ENCODE measurements at places on chromosomes 1 and 21.
A peak's percentile ranks its signal among the peaks of the same experiment; 100 is the strongest.

GRCh38 chr1:59473831-59474230 is 176.9 kb downstream of the FGGY start:
- no peak for DNase-seq

DNA sequence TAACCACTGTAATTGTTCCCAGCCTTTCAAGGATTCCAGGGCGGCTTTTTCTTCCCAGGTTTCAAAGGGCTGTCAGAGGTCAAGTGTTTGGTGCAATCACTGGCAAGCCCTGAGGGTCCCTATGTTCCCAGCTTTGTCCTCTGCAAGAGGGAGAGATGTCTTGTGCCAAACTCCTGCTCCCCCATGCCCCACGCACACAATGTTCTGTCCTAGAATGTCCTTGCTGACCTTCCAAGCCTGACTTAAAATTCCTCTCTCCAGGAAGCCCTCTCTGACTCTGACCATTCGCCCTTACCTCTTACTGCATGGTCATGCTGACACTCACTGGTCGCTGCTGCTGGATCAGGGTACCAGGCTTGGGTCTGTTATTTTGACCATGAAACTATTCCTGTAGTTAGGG is 152.5 kb upstream of the KCND3 start:
- DNase-seq = no peak

GRCh38 chr1:163836481-163836880 is 514.7 kb downstream of the NUF2 start:
- DNase-seq = no peak

DNA sequence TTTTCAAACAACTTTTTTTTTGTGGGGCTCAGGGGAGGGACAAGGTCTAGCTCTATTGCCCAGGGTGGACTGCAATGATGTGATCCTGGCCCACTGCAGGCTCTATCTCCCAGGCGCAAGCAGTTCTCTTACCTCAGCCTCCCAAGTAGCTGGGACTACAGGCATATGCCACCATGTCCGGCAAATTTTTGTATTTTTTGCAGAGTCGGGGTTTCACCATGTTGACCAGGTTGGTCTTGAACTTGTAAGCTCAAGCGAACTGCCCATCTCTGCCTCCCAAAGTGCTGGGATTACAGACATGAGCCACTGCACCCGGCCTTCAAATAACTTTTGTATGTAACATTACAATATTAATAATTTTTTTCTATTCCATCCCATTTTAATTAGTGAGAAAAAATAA is 33.0 kb downstream of the RAB3GAP2 start:
- DNase-seq = no peak

- no peak for DNase-seq
Observed at GRCh38 chr1:98398649-98399048, 262.9 kb upstream of the SNX7 start.

DNA sequence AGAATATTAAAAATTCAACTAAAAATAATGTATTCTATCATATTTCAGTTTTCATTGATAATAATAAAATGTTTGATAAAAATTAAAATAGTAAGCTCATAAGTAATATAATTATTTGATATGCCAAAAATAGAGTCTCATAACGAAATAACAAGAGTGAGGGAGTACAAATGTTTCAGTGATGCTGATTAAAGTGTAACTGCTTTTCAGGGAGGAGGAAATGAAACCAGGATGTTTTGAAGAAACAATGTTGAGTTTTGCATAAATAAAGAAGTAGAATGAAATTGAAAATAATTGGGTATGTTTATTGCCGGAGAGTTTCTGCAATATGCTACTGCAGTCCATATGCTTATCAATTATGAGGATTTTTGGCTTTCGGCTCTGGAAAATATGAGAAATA is 1159.8 kb upstream of the ADGRL2 start:
- no peak for DNase-seq

DNA sequence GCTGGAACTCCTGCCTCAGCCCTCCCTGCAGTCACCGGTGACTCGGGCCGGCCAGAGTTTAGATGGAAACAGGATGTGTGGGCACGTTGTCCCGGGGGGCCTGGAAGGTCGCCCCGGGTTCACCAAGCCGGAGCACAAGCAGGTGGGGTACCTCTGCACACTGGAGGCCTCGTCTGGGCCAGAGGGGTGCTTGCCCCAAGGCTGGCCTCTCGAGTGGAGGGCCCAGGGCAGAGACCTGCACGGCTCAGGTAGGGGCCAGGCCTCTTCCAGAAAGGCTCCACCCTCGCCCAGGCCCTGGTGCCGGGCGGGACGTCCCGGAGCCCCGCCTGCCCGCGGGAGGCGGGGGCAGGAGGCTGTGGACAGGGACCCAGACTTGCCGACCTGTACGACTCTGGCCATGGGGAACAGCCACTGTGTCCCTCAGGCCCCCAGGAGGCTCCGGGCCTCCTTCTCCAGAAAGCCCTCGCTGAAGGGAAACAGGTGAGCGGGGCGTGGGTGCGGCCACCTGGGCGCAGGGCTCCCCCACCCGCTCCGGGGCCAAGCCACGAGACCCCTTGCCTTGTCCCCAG is at the start of gene PLEKHN1:
TSS of gene PLEKHN1 (plus strand) at position 348 of the 569 bp plus-strand sequence. CDS start at position 398, 50 bp downstream.
- no peak for DNase-seq

GRCh38 chr1:169576241-169576934 is 9.9 kb downstream of the F5 start:
- DNase-seq = peak; percentile 63

DNA sequence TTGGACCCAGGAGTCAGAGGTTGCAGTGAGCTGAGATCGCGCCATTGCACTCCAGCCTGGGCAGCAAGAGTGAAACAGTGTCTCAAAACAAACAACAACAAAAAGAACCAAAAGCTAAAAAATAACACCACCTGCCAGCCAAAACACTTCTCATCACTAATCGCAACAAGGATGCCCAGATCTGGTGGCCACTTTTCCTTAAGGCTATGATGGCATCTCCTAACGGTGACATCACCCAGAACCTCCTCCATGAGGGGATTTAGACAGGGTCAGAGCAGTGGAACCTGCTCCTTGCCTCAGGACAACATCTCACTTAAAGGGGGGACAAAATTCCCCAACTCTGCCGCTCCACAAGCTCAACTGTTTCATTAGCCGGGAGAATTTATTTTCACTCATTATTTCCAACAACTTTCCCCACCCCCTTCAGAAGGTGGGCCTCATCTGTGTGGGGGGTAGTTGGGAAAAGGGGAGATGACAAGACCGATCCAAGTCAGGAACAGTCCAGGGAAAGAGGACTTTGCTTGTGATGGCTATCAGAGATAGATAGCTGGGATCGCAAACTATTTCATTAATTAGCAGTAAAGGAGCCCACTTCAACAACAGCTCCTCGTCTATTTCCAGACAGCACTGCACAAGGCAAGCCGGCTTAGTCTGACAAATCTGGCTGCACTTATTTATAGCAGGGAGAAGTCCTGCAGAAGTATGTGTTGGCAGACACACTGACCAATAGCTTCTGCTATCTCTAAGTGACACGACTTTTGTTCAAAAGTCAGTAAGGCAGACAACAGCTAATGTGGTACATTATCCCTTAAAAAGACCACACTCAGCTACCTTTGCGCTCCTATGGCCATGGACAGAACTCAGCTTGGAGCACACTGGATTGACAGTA is 2.6 kb downstream of the PABPC4 start:
- DNase-seq = no peak

- no peak for DNase-seq
Observed at GRCh38 chr1:46370214-46370633, 23.9 kb upstream of the FAAH start.

DNA sequence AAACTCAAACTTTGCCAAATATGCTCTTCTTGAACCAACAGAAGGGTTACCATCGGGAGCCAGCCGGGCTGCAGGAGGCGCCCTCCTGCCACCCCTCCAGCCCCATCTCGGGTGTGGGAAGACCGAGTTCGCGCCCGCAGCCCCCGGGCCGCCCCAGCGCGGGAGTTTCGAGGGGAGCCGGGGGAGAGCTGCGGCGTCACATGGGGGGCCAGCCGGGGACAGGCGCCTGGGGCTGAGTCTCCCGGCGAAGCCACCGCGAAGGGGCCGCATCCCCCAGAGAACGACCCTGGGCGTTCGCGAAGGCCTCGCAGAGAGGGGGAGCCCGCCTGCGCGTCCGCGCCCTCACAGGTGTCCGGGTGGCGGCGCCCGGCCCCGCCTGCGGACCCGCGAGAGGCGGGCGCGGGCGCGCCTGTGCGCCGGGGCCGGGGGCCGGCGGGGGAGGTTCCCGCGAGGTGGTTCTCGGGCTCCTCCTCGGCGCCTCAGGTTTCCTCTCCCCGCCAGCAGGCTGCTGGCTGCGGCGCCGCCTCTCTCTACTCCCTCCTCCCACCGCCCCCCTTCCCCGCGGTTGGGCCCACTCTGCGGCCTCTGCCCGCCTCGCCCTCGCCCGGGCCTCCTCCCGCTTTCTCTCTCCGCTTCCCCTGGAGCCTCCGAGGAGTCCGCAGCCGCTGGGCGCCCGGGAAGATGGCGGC is at the start of gene RAVER2:
TSS of gene RAVER2 (plus strand) at position 584 of the 689 bp plus-strand sequence. CDS start at position 682, 98 bp downstream.
- no peak for DNase-seq

- peak; percentile 12 for DNase-seq
Observed at GRCh38 chr21:29649406-29649814, 290.4 kb downstream of the GRIK1 start.

DNA sequence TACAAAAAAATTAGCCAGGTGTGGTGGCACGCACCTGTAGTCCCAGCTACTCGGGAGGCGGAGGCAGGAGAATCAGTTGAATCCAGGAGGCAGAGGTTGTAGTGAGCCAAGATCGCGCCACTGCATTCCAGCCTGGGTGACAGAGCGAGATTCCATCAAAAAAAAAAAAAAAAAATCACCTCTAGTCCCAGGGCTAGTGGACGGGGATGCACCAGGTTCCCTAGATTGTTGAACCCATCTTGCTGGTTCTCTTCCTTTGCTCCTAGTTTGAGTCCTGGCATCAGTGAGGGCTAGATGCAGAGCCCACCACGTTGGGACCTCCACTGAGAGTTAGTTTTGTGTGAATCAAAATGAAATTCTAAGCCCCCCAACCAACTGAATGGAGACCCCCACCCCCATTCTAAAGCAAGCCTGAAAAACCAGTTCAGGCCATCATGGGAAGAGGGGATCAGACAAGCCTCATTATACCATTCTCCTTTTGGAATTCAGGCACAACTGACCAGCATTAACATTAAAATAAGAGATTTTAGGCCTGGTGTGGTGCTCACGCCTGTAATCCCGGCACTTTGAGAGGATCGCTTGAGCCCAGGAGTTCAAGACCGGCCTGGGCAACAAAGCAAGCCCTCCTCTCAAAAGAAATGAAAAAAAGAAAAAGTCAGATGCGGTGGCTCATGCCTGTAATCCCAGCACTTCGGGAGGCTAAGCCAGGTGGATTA is 17.9 kb upstream of the L1TD1 start:
- no peak for DNase-seq

Measured in NCI-H524 treated with DMSO at 0.1 percent for 48 hours (cell line).